ENCODE measurements at places on chromosomes 4 and X.

- peak; percentile 50 for DNase-seq
Observed at GRCh38 chrX:2691543-2692220, 587 bp downstream of the CD99 start.

DNA sequence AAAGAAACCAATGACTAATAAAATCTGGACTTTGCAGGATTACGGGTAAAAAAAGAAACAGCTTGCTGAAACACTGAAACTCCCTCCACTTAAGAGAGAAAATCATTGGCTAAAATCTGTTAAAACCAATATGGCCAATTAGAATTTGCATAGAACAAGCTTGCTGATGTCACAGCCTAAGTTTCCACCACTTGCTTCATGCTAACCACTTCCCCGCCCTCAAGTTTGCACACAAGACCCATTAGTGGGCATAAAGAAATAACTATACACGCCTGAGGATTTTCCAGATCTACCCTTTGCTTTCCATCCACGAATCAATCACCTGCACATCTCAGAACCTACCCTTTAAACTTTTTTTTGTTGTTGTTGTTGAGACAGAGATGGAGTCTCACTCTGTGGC lies 42.7 kb upstream of the PHEX start:
- DNase-seq = no peak

DNA sequence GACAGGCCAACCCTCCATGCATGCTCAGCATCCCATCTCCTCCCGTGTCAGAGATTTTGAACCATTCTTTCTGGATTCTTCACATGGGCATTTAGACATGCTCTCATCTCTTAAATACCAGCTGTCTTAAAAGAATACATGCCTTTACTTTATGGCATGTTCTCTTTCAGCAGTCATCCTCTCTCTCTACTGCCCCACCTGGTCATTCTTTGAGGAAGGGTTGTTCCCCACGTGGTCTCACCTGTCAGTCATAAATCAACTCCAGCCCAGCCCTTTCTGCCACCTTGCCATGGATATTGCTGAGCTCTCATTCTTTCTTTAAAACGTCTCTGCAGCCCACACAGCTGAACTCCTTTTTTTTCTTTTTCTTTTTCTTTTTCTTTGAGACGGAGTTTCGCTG lies 111.3 kb downstream of the ARHGAP10 start:
- no peak for DNase-seq

- no peak for DNase-seq
Observed at GRCh38 chr4:124318292-124318691, 394.2 kb downstream of the ANKRD50 start.

DNA sequence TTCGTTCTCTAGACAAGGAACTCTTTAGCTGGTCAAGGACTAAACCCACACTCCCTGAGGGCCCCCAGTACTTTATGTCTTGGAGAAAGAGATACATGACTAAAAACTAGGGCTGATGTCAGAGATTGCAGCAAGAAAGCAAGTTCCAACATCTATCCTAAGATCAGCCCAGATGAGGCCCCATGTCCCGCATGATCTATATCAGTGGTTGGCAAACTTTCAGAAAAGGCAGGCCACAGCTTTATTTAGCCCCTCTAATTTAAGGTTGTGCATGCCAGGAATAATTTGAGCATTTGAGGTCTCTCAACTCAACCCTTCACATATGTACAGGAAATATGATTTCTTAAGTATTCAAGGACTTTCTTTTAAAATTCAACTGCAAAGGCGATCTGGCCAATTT lies 44.1 kb upstream of the FRMD7 start:
- DNase-seq = no peak

DNA sequence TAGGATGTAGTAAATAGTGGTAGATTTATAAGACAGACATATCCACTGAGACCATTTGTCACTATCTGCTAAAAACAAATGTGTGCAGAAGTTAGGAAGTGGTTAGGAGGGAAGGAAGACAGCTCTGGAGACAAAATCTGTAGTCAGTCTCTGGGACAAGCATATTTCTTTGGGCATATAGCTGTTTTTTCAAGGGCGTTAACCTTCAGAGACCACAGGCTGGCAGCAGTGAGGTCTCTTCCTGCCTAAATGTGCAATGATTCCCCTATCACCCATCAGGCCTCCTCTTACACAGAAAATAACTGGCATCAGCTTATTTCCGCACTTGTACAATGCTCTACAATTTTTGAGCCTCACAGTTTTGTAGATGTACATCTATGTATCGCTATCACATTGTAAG lies 6.5 kb downstream of the TMEM150C start:
- DNase-seq = no peak

DNA sequence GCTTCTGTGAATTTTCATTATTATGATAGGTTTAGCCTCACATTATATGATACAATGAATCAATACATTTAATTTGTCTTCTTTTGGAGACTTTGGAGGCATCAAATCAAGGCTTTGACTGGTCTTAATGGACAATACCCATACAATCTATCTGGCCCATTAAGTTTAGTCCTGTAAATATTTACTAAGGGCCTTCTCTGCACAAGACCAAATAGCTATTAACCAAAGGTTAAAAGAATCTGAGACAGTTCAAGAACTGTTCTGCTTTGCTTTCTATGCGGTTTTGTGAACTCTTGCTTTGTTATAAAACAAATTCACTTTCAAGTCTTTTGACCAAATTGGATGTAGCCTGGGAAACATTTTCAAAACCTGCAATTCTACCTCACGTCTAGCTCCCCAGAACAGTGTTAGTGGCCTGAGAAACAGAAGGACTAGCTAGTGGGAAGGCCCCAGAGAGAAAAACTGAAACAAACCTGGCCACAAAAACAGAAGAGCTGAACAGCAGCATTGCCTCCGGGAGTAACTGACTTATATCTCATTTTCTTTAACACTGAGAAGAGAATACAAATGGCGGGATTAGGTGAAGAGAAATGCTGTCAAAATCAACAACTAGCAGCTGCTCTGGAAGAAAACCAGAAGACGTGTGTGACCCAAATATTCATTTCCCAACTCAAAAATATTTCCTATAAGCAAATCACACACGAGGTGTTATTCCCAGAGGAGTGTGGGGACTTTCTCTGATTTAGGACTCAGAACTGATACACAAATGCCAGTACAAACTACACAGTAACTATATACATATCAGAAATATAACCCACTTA lies 548 bp downstream of the TLR1 start:
- DNase-seq = peak; percentile 55

GRCh38 chrX:15566244-15566643 lies 34.5 kb downstream of the ACE2 start:
- no peak for DNase-seq

DNA sequence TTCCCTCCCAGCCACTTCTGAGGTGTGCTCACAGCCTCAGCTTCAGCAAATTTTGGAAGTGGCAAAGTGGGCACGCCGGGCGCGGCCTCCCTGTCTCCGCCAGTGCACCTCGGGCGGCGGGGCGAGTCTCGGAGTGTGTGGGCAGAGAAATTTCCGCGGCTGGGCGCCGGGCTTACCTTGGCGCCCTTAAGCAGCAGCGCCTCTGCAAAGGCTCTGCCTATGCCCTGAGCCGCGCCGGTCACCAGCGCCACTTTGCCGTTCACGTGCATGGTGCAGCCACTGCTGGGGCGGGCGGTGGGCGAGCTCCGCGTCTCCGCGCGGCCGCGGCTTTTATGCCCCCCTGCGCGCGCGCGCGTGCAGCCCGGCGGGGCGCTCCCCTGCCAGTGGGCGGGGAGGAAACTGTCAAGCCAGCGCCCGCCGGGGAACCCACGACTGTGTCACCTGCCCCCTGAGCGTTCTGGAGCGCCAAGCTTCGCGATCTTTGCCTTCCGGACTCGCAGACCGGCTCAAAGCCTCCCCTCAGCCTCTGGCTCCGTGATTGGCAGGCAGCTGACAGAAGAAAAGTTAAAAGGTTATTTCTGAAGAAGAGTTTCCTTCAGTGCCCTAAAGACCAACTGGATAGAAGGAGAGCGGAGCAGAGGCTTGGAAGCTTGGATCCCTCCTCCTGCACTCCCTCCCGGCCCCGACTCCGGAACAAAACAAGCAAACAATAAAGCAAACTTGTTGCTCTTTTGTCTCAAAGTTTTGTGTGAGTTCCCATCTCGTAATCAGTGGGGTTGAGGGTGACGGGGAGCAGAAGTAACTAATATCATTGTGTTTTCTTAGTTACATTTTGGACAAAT lies at the start of gene HPGD:
Gene HPGD, minus strand, starts transcription at position 306 of the 842 bp plus-strand sequence. Its CDS starts 37 bp downstream, at position 269.
- DNase-seq = peak; percentile 82

DNA sequence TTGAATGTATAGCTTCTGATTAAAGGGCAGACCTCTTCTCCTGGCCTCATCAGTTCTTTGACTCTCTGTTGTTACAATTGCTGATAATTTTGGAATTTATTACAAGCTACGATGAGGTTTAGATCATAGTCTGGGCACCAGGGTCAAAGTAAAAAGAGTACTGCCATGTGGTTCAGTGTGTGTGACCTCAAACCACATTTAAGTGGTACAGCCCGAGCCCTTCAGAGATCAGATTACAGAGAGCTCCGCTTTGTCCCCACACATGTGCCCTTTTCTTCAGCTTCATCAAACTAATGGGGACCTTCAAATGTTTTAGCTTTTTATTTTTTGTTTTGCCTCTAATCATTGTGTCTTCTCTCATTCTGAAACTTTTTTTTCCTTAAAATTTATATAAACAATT lies 37.1 kb downstream of the SPANXN2 start:
- no peak for DNase-seq

DNA sequence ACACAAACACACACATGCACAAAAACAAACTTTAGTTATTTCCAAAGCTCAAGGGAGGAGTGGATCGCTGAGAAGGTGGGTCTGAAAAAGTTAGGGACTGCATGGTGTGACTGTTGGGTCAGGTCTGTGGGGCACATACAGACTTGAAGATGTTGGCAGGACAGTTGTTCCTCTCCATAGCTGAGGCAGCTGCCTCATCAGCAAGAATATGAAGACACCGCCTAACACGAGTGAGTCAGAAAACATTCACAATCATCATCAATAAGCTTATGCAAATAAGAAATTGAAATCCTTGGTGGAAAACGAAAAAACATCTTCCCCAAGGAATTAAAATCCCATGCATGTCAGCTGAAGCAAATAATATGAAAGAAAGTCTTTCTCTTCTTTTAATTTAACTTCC lies 148.0 kb downstream of the COL25A1 start:
- no peak for DNase-seq

DNA sequence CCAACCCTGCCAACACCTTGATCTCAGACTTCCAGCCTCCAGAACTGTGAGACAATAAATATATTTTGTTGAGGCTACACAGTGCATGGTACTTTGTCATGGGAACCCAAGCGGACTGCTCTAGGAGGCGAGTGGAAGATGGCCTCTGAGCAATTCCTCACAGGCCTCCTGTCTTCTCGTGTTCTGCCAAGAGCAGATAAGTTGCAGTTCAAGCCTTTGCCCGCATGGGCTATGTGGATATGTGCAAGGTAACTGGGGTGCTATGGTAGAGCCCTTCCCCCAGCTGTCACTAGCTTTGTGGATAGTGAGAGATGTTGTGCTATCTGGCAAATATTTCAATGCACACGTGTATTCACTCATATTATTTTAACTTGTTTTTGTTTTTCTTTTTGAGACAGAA lies 156.0 kb upstream of the BCOR start:
- no peak for DNase-seq

DNA sequence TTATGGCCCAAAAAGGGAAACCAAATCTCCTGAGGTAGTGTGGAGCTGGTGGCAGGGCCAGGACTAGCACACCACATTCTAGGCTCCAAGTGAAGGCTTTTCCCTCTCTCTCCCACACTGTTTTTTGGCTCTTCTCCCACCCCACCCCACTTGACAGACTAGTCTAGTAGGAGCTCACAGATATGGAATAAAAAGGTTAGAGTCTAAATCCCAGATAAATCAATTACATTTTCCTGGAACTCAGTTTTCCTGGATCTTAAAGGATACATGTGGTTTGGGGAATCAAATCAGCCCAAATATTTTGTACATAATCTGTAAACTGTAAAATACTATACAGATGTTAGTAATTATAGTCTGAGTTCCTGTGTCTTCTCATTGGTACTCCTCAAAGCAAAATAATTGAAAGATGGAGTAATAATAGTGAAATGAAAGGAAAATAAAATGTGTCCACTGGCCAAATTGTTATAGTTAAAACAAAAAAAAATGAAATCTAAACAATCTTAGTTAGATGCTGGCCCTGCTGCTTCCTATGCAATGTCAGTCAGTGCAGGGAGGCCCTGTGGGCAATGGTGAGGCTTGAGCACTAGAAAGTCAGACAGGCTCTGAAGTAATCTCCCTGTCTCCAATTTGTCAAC lies 370.4 kb upstream of the CPEB2 start:
- no peak for DNase-seq

DNA sequence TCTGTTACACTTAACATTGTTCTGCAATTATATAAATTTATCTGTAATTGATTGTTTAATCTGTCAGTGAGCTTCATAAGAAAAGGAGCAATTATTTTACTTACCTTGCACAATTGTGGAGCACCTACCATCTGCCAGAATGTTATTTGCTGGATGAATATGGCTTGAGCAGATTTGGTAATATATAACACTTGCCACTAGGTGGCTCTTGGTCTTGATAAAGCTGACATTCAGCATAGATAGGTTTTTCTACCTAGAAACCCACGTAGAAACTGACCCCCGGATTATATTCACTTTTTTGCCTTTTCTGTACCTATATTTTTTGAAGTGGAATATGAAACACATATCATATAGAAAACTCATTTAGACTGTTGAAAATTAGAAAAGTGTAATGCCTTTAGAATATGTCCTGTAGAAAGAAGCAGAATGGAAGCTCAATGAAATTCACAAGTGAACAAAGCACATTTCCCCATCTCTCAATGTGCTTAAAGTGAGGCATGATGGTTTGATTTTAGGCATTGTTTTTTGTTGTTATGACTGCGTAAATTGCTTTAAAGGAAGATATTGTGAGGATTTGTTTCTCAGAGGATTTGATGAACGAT lies 9.5 kb downstream of the RBPJ start:
- no peak for DNase-seq

- DNase-seq = no peak
Observed at GRCh38 chr4:104015680-104016079, 295.9 kb upstream of the TACR3 start.

GRCh38 chrX:132353430-132353829 lies 134.2 kb upstream of the RAP2C start:
- no peak for DNase-seq

DNA sequence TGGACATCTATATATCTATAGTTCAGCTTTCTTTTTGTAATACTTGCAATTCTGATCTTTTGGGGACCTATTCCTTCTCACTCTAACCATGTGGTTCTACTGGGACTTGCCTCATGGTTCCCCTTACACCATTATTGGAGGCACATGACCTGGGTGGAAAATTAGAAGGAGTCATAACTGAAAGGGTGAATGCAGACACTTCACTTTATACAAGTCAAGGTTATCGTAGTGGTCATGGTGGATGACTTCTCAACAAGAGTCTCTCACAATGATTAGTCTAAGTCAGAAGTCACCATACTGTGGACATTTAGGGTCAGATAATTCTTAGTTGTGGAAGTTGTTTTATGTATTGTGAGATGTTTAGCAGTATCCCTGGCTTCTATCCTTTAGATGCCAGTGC lies 10.5 kb upstream of the EIF4E start:
- DNase-seq = no peak

All from activated naive CD4-positive, alpha-beta T cell treated with anti-CD3 and anti-CD28 coated beads, Interleukin-2, amount 10 ng/mL, durations not matched to agents 7 days and 5 days (primary cell).